ENCODE measurements at places on chromosomes 7 and 10.

- DNase-seq = no peak
Observed at GRCh38 chr10:93406364-93407145, 75.6 kb downstream of the MYOF start.

DNA sequence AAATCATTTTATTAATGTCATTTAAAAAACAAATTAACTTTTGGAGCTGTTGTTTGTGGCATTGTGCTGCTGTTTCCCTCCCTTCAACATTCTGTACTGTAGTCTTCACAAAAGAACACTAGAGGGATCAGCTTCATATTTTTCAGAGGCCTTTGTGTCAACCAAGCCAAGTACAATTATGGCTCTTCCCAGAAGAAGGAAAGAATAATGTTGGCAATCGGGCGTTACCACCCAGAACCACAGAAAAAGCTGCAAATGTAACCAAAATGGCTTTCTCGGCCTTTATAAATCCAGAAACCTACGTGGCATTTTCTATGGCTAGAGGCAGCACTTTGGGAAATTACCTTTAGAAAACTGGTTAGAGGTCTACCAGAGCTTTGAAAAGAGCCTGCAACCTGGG lies 98.8 kb upstream of the COL1A2 start:
- no peak for DNase-seq

DNA sequence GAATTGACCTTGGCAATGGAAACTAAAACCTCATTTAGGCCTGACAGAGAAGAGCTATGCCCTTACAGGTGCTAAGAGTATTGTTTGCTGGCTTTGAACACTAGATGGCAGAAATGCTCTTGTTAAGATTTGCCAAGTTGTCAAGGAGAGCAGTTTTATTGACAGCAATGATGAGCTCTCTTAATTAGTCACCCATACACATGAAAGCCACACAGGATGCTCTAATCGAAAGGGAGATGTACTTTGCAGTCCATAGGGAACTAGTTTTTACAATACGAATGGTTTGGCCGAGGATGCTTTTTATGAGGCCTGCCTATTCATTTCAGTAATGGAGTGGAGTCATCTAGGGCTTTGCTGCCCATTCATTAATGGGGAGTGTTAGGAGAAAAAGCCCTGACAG lies 45.4 kb upstream of the MBL2 start:
- peak; percentile 59 for DNase-seq

DNA sequence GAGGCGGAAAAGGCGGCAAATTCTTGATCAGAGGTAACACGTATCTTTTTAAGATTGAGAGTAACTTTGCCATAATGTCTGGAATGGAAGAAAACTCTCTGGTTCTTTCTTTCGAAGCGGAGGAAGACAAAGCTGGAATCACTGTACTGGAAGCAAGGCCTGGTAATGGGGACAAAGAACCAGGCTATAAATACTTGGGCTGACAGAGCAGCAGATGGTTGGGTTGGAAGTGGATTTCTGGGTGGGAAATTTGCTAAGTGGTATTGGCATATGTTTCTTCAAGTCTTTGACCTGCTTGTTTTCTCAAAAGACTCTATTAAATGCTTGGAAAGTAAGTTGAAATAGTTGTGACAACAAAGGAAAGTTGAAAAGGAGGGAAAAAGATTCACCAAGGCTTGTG lies 87.3 kb upstream of the SFMBT2 start:
- no peak for DNase-seq

- no peak for DNase-seq
Observed at GRCh38 chr10:68954904-68955303, 1.1 kb upstream of the DDX21 start.

DNA sequence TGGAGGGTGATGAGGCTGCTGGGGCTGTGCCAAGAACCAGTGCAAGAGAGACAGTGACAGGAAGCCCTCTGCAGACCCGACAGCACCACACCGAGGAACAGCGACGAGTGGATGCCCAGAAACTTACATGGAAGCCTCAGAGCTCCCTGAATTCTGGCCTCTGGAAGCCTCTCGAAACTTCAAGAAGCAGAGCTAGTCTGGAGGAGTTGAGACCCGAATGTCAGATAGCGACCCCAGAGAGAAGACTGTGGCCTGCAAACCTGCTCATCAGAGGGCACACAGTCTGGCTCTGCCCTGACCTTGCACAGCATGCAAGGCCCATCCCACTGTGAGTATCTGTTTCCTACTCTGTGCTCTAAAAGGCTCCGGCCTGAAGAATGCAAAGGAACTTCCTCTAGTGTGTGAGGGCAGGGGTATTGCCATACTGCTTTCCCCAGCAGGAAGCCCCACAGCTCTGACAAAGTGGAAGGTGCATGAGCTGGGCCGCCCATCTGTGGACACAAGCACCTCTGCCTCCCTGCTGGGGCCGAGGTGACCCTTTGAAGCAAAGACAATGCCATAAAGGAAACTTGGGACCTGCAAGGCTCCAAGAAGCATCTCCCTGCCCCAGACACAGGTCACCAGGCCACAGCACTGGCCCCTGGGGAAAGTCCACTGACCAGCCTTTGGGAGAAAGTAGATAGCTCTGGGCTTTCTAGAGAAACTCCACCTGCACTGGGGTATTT lies 10.5 kb upstream of the C10orf71 start:
- no peak for DNase-seq

DNA sequence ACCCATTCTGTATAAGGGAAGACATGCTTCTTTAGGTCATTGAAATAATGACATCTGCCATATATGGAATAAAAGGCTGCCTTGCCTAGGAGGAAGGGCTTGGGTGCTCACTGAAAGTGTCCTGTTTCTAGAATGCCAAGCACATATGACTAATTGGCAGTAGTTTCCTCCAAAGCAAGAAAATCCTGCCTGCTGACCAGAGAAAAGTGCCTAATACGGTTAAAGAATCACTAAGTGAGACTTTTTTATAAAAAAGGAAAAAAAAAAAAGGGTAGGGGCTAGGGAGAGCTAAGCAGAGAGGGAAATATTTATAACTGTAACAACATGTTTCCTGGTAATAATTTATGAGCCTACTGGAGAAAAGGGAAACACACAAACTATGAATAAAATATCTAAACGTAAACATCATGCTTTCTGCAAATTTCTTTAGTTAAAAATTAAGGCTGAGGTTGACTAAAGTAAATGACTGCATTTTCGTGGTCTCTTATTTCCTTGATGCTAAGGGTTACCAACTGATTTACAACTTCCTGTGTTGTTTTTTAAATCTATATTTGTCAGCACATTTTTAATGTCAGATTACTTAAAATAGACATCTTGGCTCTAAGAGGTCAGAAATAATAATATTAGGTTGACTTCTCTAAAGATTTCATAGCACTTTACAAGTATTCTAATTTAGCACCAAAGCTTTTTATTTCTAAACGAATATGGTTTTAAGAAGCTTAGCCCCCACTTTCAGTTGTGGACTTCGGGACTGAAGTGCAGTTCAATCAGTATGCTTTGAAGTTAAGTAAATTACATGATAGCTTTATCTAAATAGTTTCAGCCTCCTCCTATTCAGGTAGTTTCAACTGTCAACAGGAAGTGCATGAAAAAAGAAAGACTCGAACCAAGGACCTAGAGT lies 89.6 kb downstream of the CABCOCO1 start:
- no peak for DNase-seq

GRCh38 chr7:47384755-47385535 lies 197.0 kb downstream of the TNS3 start:
- DNase-seq = no peak

- DNase-seq = no peak
Observed at GRCh38 chr7:93835702-93836101, 54.9 kb downstream of the TFPI2 start.

GRCh38 chr10:119025336-119025735 lies 4.2 kb upstream of the NANOS1 start:
- no peak for DNase-seq

Data from retina (tissue), 1 donor.